ENCODE measurements at places on chromosomes 12 and 14. TPM values are rescaled to one million over a fixed set of nuclear protein-coding genes. Genes with fewer than 3 reads are reported as not detected.
A peak's percentile ranks its signal among the peaks of the same experiment; 100 is the strongest.

GRCh38 chr12:75917715-75918114 lies 113.9 kb downstream of the PHLDA1 start:
- no peak for DNase-seq

SLC4A8 gene
- 0.26 TPM for total RNA-seq

DNA sequence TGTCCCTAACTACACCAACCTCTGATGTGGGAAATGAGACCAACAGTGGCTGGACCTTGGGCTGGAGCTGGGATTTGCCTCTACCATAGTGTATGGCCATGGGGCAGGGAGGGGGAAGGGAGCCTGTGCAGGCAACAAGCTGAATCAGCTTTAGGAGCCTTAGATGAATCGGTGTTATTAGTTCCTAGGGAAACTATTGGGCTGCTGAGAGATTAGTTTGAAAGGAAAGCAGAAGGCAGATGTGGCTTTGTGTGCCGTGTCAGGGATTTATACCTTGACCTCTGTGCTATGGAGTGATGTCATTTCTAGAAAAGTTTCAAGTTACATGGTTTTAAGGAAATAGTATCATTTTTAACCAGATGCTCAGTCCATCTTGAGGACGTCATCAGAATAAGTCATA lies 19.5 kb upstream of the GAS2L3 start:
- no peak for DNase-seq

KRT77 gene
- not detected for total RNA-seq

PPP2R5C gene
- total RNA-seq = 71.3 TPM

HIGD1C gene
- total RNA-seq = not detected

TAS2R14 gene
- total RNA-seq = 1.2 TPM

TNFAIP2 gene
- total RNA-seq = 21.1 TPM

DNA sequence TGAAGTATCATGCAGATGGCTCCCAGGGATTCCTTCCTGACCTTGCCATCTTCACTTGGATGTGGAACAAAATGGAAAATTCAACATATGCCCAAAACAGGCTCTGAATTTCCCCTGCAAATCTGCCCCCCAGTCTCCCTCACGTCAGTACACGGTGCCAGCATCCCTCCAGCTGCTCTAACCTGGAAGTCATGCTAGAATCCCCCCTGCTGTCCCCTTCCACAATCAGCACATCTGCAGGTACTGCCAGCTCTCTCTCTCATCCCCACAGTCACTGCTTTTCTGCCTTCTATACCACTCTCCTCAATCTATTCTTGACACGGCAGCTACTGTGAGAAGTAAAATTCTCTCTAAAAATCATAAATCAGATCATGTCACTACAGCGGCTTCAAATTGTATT lies 21.6 kb downstream of the GALNT6 start:
- no peak for DNase-seq

DNA sequence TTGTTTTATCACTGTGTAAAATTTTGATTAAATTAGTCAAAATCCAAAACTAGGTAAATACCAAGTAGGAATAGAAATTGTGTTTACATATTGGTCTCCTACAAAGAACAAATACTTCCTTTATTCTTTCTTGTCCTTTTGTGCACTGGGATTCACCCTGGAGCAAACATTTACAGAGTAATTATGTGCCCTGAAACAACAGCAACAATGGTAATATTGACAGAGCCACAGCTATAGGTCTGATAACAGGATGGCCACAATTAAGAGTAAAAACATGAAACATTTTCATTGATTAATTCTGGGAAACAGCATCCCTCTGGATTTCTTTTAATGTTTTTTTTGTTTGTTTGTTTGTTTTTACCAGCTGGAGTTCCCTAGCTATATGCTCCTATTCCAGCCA lies 61.2 kb downstream of the SLC38A6 start:
- DNase-seq = no peak

DNA sequence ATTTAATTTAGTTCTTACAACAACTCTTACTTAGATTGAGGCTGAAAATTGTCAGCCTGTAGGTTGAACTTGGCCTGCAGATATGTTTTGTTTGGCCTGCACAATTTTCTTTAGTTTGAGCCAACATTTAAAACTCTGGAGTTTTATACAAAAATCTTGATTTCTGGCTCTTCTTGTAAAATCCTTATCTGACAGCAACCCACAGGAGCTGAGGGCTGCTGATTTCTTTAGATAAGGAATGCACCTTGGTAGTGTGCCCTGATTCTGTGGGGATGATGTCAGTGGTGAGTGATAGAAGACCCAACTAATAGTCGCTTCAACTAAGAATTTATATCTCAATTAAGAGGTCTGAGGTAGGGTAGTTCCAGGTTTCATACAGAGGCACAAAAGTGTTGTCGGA lies 49.5 kb downstream of the SOCS2 start:
- DNase-seq = no peak

GRCh38 chr12:93784339-93785086 lies 107.3 kb downstream of the CRADD start:
- DNase-seq = no peak

GRCh38 chr12:1937481-1938224 lies 19.2 kb upstream of the CACNA2D4 start:
- DNase-seq = no peak

DIO2 gene
- total RNA-seq = not detected

PDE3A gene
- total RNA-seq = under 0.01 TPM

DNA sequence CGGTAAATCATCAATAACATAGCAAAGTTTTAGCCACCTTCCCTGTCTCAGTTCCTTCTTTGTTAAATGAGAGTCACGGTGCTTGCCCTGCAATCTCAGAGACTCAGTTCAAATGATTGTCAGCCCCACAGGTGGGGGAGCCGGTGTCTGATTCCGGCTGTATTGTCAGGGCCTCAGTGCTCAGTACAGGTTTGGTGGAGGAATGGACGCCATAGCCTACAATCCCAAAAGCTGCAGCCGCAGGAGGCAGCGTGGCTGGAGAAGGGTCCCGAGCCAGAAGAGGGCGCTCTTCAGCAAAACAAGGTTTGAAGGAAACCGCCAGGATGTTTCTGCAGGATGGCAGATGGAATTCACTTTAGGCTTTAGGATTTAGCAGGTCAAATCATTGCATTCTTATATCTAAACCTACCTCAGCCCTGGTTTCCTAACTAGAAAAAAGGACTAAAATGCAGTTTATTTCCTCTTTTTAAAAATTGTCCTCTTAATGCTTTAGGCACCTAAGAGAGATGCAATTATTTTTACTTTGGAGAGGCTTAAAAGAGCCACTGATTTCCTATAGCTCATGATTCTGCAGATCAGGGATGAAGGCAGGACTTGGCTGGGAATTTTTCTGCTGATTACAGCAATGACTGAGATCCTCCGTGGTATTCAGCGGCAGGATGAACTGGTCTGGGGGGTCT lies 29.2 kb downstream of the FOS start:
- DNase-seq = peak; percentile 64

GRCh38 chr12:1217191-1217949 lies 226.3 kb downstream of the ERC1 start:
- DNase-seq = peak; percentile 91
